ENCODE measurements at places on chromosomes 1 and 21.

GRCh38 chr1:116674751-116675150 is 7.2 kb upstream of the IGSF3 start:
- DNase-seq: no peak

- no peak for DNase-seq
These were observed 24.6 kb downstream of the PKP1 start for GRCh38 chr1:201307760-201308499.

GRCh38 chr1:17004466-17005364 is 7.0 kb downstream of the ATP13A2 start:
- DNase-seq: no peak

- DNase-seq: no peak
These were observed 427.2 kb downstream of the KCNT2 start for GRCh38 chr1:196180847-196181593.

DNA sequence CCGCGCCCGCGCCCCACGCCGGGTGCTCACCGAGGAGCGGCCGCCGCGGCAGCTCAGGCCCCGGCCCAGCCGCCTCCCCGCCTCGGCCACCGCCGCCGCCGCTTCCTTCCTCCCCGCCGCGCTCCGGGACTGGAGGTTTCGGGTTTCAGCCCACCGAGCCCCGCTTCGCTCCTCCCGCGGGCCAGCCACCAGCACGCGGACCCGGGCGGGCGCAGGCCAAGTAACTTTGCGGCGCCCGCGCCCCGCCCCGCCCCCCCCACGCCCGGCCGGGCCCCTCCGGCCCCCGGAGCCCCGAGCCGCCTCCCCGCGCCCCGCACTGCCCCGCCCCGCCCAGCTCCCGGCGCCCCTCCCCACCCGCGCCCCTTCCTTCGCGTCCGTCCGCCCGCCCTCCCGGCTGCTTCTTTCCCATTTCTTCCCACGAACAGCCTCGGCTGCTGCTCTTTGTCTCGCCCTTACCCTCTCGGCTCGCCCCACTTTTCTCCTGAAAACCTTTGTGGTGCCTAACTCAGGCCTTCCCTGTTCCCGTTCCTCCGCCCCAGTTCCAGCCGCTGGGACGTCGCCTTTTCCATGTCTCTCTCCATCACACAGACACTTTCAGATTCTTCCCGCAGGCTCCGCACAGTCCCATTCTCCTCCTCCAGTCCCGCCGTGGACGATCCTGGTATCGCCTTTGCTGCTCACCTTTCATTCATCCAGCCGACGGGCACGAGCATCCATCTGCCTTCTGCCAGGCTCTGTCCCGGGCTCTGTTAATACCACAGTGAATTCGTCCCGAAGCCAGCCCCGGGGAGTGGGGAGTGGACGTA is at the start of gene GPR161:
GPR161 (minus strand) TSS at position 222 of the 806 bp plus-strand sequence. CDS start 32,080 bp downstream, outside the sequence.
- DNase-seq: no peak

Measured in CD4-positive, alpha-beta T cell treated with Interleukin-15 for 1 hour (primary cell).